ENCODE measurements at places on chromosomes 11 and 22. TPM values are rescaled to one million over a fixed set of nuclear protein-coding genes. Genes with fewer than 3 reads are reported as not detected.

The FXYD6 gene
- total RNA-seq: 0.35 TPM

The OR10G8 gene
- total RNA-seq: not detected

The OR5M11 gene
- not detected for total RNA-seq

The MS4A6E gene
- not detected for total RNA-seq

The TTC36 gene
- total RNA-seq: 0.22 TPM

The SHISAL1 gene
- total RNA-seq: not detected

The RFPL2 gene
- total RNA-seq: not detected

The FOLR1 gene
- total RNA-seq: 0.92 TPM

DNA sequence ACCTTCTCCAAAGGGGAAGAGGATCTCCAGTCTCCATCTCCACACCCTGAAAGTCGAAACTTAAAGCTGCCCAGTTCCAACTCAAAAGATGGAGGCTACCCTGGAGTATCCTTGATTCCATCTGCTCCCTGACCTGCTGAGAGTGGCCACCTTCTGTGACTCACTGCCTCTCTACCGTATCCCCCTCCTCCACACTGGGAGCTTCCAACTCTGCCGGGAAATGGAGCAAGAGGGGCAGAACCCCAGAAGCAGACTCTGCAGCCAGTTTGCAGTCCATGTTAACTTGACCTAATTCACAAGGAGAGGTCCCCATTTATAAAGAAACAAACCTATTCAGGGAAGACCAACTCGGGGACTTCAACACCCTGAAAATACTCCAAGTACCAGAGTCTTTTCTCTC is 22.0 kb upstream of the IRAG1 start:
- no peak for DNase-seq

DNA sequence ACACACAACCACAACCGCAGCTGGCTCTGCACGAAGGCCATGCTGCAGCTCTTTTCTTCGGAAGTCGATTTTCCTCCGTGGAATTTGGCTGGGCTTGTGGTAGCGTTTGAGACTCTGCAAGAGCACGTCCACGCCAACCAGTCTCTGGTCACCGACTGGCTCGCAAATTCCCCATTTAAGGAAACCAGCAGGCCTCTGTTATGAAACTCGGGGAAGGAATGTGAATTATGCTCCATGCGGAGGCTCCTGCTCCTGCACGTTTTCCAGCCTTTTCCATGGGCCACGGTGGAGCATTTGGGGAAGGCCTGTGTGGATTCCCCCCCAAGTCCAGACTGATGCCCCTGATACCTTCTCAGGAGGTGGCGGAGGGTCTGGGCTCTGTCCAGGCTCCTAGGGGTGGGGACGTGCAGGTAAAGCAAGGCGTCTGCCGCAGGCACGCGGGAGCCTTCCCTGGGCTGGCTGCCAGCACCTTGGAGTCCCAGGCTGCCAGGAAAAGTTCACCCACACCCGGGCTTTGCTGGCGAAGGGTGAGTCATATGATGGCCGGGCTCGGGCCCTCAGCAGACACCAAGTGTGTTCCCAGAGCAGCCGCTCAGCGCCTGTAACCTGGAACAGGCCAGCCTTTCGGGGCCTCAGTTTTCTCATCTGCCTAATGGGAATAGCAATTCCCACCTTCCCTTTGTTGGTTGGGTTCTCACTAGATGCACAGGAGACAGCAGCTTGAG is 41.9 kb downstream of the LRP5 start:
- no peak for DNase-seq

DNA sequence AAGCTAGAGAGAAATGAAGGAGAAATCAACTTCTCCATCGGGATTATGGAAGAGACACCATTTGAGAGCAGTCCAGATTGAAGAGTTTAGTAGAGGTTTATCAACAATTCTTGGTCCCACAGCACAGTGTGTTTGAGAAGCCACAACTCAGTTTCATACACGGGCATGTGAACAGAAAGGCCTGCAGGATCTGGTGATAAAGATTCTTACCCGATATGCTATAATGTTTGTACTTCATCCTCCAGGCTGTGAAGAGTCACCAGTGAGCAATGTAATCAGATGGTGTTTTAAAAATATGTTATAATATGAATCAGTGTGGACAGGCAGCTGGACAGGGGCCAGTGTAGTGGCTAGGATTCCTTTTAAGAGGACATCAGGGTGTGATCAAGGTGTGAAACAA is 29.7 kb upstream of the VWA5A start:
- no peak for DNase-seq

DNA sequence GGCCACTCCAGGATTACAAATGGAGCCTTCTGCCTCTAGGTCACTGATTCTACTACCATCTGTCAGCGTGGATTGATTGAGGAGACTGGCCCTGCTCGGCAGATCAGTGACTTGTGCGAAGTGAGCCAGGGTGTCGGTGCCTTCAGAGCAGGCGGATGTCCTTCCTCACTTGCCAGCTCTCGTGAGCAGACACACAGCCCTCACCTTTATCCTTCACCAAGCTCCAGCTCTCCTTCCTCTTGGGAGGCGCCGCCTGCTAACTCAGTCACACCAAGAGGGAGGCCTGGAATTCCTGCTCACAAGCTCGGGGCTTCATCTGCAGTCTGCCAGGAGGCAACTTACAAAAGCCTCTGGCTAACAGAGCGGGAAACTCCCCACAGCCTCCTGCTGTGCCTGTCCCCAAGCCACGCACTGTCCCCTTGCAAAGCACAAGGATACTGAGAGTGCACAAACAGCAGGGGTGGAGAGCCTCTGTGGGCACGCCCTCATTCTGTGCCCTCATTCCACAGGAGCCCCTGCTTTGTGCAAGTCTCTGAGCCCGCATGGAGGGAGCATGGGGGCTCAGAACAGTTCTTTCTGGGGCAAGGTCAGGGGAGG is 3.5 kb upstream of the TCF20 start:
- DNase-seq: no peak
